Sigmoid colon (tissue), 7 donors: ENCODE measurements at places on chromosomes 7 and 10. TPM values are rescaled to one million over a fixed set of nuclear protein-coding genes. Genes with fewer than 3 reads are reported as not detected.

PTF1A gene
- total RNA-seq, result not detected

TMEM176B gene
- 52.3 TPM for total RNA-seq

HYAL4 gene
- not detected for total RNA-seq

PYROXD2 gene
- 9.6 TPM for total RNA-seq

TUBB8 gene
- total RNA-seq, result not detected

PPP1R3A gene
- total RNA-seq, result not detected

TRIL gene
- total RNA-seq, result 1.5 TPM

PPP1R9A gene
- total RNA-seq, result 47.4 TPM

DNA sequence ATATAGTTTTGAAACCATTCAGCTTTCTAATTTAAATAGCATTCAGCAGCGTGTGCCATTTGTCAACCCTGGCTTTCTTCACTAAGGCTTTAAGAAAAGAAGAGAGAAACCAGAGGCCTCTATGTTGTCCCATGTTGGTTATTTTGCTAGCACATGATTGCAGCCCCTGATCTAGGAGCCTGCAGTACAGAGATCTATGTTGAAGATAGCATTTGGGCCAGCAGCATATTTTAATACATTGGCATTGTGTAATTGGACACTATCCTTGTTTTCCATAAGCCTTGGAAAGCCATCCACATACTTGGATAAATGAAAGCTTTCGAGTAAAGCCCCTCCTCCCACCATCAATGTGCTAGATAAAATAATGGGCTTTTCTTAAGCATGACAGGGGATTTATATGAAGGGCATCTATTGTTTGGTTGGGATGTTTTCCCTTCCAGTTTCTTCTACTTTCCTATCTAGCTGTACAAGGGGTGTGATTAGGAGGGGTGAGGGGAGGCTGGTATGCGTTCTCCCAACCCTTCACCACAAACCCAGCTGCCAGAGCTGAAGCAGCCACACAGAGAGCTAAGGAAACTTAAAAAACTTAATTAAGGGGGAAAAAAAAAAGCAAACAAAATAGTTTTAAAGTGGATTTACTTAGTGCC is 23.1 kb upstream of the SDHAF3 start:
- DNase-seq, result no peak

- DNase-seq, result no peak
Observed at GRCh38 chr10:51905032-51905431, 205.6 kb upstream of the CSTF2T start.

- peak; percentile 19 for DNase-seq
Observed at GRCh38 chr10:131841131-131841660, 59.6 kb upstream of the PPP2R2D start.

DNA sequence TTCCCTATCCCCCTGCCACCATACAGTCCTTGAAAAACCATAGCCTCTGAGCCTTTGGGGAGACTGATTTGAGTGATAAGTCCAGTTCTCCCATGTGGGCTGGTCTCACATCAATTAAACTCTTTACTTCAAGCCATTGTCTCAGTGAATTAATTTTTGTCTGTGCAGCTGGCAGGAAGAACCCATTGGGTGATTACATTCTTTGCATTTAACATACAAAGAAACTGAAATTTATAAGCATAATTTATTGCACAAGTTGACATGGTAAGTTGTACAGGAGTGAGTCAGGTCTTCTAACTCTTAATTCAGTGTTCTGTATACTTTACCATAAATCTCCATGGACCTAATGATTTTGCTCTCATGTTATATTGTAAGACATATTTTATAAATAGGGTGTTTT is 1613.0 kb upstream of the LRRTM3 start:
- DNase-seq, result no peak

DNA sequence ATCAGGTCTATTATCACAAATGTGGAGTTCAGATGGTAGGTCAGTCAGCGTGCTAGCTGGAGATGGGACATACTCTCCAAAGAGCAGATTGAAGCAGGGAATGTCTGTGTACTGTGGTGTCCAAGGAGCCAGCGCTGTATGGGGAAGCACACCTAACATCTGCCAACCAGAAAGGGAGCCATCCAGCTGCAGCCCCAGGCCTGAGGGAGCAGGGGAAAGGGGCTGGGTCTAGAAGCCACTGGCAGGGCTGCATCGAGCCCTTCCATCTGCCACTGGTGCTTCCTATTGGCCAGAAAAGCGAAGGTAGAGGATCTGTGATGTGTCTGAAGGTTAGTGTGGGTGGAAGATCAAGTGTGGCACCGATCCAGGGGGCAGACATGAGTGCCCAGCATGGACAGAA is 8.0 kb upstream of the RAMP3 start:
- peak; percentile 30 for DNase-seq

GRCh38 chr7:44341401-44341800 is 16.0 kb upstream of the CAMK2B start:
- no peak for DNase-seq

- no peak for DNase-seq
Observed at GRCh38 chr7:128801003-128801402, 9.2 kb downstream of the CCDC136 start.

DNA sequence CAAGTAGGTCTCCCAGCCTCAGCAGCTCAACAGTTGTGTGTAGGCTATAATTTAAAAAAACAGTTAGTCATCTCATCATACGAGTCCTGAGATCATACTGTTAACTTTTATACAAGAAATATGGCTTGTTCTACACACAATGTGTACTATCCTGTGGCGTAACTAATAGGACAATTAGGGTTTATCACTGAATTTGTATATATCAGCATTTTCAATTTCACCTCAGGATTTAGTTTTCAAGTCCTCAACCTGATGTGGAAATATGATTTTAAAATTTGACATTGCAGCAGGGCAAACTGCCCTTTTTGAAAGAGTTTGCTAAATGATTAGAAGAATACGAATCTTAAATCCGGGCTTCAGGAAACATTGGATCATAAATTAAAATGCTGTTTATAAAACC is 237.2 kb upstream of the CTBP2 start:
- no peak for DNase-seq

- DNase-seq, result no peak
Observed at GRCh38 chr7:151411551-151411950, 1.7 kb upstream of the WDR86 start.

- DNase-seq, result peak; percentile 75
Observed at GRCh38 chr7:95213809-95214492, 110.4 kb downstream of the PON1 start.

GRCh38 chr7:132777956-132778355 is 201.7 kb upstream of the PLXNA4 start:
- DNase-seq, result no peak

DNA sequence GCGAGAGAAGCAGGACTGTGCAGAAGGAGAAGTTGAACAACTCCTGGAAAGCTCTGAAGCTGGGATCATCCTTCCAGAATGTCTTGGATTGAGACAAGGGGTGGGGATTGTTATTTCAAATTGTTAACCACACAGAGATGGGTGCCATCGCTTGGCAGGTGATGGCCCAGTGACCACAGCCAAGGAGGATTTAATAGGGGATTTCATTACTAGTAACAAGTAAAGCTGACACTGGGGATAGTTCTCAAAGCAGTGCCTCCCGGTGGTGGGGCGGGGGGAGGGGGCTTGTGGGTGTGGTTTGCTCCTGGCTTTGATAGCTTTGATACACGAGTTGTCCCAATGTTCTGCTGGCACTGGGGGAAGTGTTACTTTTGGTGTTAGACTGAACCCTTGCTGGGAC is 59.2 kb downstream of the ZNF503 start:
- DNase-seq, result no peak

- DNase-seq, result no peak
Observed at GRCh38 chr10:49679480-49679893, at the start of gene C10orf53. C10orf53 (plus strand) TSS chr10:49679651; CDS start chr10:49679698, 47 bp downstream.

DNA sequence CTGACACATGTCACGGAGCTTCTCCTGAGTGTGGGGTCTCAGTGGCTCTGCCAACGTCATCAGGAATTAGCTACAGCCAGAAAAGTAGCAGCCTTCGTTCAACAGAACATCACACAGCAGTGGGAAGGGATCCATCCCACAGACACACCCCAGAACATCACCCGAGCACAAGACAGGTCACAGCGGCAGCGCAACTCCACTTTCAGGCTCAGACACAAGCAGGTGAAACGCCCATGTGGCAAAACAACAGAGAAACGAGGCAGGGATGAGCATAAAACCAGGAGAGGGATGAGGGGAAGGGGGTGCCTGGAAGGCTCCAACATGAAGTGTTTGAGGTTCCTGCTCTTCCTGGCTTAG is 44.8 kb downstream of the CAMK2B start:
- peak; percentile 53 for DNase-seq

DNA sequence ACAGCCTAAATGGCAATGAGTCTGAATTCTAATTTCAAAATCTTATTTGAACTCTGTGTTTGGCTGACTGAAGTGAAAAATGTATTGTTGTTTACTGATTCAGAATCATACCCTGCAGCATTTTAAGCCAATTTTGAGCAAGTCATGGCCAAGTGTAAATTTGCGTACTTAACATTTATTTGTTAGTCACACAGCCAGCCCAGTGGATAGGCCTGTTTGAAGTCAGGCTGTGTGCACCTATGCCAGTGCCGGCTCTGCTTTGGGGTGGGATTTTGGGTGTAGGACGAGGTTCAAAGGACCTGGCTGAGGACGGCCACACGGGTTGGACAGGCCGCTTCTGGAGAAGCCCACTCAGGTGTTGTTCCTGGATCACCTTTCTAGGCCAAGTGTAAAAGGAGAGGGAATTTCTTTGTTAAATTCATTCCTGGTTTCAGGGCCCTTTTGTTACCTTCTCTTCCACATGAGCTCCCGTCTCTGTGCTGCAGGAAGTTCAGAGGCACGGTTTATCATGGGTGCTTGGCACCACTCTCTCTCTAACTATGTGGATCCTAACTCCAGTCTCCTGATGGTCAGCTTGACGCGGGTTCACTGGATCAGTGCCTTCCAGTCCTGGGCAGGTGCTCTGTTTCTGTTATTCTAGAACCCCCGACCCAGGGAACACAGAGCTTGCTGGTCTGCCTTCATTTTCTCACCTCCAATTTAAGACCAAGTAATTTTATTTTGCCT is 84.7 kb downstream of the CCNY start:
- peak; percentile 63 for DNase-seq

GRCh38 chr10:33189808-33190207 is 144.7 kb downstream of the NRP1 start:
- no peak for DNase-seq

DNA sequence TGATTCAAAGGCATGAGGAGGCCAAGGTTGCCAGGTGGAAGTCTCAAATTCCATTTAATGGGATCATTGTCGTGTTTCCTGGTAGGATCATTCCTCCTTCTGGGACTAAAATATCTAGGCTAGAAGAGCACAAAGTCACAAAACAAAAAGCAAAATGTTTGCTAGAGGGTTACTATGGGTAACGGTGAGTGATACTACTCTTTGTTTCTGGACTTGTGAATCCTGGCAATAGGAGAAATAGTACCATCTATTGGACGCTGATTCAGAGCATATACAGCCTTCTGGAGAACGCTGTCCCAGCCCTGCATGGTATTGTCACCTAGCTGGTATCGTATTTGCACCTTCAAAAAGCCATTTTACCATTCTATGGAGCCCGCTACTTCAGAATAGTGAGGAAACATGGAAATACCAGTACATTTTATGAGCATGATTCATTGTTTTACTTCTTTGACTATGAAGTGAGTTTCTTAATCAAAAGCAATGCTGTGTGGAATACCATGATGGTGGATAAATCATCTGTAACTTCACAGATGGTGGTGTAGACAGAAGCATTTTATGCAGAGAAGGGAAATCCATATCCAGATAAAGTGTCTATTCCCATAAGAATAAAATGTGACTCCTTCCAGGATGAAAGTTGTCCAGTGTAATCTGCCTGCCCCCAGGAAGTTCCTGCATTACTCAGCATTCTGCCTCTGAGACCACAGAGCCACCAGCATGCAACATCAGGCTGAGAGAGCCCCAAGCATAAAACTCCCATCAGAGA is 361.0 kb downstream of the ETV1 start:
- DNase-seq, result no peak

- no peak for DNase-seq
Observed at GRCh38 chr7:97844036-97844435, 28.2 kb downstream of the ASNS start.

DNA sequence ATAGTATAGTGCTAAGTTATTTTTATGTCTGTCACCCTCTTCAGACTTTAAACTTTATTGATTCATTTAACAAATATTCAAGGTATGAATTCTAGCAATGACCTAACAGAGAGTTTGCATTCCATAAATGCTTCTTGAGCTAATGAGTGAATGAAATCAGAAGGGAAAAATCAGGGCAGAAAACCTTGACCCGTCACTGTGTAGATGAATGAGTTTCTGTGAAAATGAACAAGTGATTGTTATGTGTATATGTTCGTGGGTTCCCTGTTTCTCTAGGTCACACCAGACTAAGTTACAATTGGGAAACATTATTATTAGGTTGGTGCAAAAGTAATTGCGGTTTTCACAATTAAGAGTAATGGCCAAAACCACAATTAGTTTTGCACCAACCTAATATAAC is 30.1 kb downstream of the APBB1IP start:
- DNase-seq, result no peak

DNA sequence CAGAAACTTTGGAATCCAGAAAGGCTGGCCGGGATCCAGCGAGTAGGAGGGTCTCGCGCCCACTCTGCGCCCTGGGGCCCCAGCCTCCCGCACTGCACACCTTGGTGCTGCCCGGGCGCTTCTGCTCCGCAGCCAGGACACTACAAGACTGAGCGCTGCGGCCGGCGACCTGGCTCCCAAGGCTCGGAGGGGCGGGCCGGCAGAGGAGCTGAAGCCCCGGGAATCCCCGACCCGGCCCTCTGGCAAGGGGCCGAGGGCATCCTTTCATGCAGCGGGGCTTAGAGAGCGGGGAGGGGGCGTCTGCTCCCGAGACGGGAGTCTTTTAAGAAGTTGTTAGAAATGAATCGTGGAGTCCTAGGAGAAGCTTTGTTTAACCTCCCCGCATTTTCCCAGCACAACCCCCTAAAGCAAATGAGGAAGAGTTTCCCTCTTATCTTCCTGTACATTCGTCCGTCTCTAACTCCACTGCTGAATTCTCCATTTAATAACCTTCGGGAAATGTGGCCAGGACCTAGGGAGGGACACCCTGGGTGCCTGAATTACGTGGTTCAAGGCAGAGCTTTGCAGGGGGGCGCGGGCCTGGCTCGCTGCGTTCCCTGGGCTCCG is 1.1 kb downstream of the VWC2 start:
- DNase-seq, result no peak

DNA sequence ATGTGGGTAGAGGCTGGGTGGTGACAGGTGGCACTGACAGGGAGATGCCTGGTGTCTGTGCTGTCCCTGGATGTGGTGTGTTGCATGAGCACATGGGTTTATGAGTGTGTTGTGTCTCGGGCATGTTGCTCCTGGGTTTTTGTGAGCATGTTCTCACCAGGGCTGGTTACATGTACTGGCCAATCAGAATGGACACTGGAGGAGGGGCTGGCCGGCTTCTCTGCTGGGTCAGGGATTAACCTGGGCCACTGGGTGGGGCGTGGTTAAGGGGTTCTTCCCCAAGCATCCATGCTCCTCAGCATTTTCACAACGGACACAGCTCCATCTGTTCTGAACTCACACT is 20.8 kb upstream of the VOPP1 start:
- DNase-seq, result no peak
